ENCODE measurements at places on chromosomes 6 and 20.

DNA sequence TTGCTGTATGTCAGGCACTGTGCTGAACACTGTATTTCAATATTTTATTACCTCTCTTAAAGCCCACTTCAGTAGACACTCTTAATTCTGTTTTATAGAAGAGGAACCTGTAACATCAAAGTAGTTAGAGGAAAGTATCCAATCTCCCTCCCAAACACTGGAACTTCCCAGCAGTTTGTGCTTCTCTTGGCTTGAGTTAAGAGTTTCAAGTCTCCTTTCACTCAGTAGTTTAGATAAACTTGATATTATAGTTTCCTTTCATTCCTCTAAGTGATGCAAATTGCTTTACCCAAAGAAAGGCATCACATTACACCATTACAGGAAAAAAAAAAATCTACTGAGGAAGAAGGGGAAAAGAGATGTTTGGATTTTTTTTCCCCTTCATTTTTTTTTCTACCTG is 164.3 kb downstream of the TSHZ2 start:
- no peak for DNase-seq

DNA sequence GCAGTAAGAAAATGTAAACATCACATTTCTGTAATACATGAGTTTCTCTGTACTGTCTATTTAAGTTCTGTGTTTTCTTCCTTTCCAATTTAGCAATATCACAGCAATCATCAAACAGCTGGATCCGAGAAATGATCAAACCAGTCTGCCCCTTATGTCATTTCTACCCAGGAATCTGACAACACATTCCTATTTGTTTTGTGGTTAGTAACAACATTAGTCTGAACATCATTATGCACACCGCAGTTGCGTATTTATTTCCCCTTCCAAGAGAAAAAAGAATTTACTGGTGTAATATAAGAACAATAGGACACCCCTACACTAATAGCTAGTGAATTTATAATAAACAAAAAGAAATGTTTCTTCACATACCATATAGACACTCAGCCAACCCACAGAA is 179.5 kb downstream of the BTBD9 start:
- no peak for DNase-seq

- no peak for DNase-seq
Measured at GRCh38 chr6:24932832-24933231, 2.9 kb downstream of the RIPOR2 start.

DNA sequence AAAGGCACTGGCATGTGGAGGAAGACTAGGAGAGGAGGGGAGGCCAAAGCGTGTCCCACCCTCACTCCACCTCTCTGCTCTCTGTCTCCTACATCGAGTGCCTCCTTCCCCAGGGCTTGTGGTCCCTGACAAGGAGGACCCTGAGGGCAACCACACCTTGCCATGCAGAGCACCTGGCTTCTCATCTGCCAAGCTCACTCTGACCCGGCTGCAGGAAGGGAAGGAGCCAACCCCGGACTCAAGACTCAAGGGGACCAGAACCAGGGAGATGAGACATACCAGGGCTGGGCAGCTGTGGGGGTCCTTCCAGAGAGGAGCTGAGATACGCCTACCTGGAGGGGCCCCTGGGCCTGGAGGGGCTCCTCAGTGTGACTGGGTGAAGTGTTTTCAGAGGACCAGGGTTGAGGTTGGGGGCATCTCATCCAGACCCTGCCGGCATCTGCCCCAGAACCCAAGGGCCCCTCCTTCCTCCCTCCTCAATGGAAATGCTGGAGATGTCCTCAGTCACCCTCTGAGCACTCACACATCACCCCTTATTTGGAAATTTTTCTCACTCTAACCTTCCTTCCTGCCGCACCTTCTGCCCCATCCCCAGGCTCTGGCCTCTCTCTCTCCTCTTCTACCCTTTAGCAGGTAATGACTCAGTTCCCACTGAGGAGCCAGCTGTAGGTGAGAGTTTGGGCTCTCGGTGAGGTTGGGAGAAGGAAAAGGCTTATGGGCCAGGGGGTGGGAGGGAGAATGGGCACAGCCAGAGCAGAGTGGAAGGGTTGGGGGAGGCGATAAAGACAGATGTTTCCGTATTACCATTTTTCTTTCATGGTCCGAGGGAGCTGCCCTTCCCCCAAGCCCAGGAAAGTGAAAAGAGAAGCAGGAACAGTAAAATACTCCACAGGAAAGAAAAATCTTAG is 32.0 kb upstream of the POU5F1 start:
- no peak for DNase-seq

GRCh38 chr20:10540636-10541493 is 105.8 kb downstream of the SLX4IP start:
- DNase-seq: no peak

GRCh38 chr6:117601811-117602150 is 530 bp downstream of the GOPC start:
- DNase-seq: peak; percentile 54

Measured in midbrain (tissue), 1 donor.